AG04450 (cell line): ENCODE measurements at places on chromosomes 11 and 22.
A peak's percentile ranks its signal among the peaks of the same experiment; 100 is the strongest.

GRCh38 chr22:46239261-46240048, 10.6 kb downstream of the CDPF1 start:
- DNase-seq, result no peak

GRCh38 chr22:30802202-30803166, 107.8 kb downstream of the OSBP2 start:
- DNase-seq, result peak; percentile 74

- DNase-seq, result no peak
Observed at GRCh38 chr11:119448380-119448779, 25.4 kb upstream of the THY1 start.

- no peak for DNase-seq
Observed at GRCh38 chr22:25085930-25086901, 113.4 kb upstream of the CRYBB3 start.

GRCh38 chr11:9126636-9127035, 35.2 kb upstream of the SCUBE2 start:
- DNase-seq, result no peak

DNA sequence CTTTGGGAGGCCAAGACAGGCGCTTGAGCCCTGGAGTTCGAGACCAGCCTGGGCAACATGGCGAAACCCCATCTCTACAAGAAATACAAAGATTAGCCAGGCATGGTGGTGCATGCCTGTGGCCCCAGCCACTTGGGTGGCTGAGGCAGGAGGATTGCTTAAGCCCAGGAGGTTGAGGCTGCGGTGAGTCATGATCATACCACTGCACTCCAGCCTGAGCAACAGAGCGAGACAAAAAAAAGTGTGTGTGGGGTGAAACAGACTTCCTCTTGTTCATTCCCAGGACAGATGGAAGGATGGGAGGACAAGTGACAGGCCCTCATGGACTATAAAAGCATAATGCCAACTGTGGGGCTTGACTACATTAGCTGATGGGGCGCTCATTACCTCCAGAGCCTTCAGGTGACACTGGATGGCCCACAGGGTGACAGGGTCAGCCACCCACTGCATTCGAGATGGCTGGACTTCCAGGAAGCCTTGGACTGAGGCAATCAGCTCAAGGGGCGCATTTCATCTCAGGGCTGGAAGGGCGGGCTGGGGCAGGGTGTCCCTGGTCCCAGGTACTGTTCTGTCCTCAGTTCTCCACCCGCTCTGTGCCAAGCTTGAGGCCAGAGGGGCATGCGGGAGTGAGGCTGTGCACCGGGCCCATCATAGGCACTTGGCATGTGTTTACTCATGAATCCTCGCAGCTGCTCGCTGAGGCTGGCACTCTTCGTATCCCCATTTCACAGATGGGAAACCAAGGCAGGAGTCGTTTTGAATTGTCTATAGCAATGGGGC, 12.5 kb downstream of the NPTXR start:
- DNase-seq, result peak; percentile 10

- DNase-seq, result no peak
Observed at GRCh38 chr11:122744357-122744756, 88.8 kb downstream of the UBASH3B start.

- no peak for DNase-seq
Observed at GRCh38 chr11:57330029-57330428, 5.3 kb upstream of the TNKS1BP1 start.

DNA sequence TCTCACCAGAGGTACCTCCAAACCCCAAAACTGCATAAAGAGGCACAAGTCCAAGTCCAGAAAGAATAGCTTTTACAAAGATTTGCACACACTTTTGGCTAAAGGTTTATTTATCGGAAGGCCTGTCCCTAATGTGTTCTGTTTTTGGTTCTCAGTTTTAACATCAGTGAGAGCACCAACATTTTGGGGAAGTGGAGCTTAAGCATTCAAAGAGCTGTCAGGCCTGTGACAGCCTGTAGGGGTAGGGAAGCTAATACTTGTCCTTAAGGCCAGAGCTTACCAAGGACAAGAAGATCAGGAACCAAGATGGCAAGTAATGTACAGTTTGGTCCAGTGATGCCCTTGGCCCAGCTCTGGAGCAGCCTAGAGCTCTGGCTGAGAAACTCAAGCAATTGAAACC, 38.9 kb upstream of the SCUBE2 start:
- no peak for DNase-seq

GRCh38 chr22:42693763-42694683, 26.6 kb downstream of the A4GALT start:
- no peak for DNase-seq

GRCh38 chr11:63614136-63614671, at the start of gene PLAAT3:
Gene PLAAT3, minus strand, starts transcription at chr11:63614433. Its CDS starts 419 bp downstream, at chr11:63614014.
- DNase-seq, result no peak
